ENCODE measurements at places on chromosomes 2 and 18.

DNA sequence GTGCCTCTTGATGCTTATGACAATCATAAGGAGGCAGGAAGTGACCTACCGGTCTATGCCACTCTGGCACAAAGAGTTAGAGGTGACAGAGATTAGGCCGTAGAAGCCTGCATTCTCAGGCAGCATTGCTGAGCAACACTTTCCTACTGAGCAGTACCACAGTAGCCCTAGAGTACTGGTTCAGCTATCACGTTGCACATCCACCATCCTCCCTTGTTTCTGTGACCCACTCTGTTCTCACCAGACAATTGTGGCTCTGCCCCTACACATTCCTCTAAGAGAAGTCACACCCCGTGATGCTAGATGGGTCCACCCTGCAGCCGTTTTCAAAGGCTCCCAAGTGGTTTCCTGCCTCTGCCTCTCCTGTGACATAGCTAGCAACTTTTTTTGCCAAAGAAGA lies 22.6 kb upstream of the SUCLG1 start:
- DNase-seq: no peak

DNA sequence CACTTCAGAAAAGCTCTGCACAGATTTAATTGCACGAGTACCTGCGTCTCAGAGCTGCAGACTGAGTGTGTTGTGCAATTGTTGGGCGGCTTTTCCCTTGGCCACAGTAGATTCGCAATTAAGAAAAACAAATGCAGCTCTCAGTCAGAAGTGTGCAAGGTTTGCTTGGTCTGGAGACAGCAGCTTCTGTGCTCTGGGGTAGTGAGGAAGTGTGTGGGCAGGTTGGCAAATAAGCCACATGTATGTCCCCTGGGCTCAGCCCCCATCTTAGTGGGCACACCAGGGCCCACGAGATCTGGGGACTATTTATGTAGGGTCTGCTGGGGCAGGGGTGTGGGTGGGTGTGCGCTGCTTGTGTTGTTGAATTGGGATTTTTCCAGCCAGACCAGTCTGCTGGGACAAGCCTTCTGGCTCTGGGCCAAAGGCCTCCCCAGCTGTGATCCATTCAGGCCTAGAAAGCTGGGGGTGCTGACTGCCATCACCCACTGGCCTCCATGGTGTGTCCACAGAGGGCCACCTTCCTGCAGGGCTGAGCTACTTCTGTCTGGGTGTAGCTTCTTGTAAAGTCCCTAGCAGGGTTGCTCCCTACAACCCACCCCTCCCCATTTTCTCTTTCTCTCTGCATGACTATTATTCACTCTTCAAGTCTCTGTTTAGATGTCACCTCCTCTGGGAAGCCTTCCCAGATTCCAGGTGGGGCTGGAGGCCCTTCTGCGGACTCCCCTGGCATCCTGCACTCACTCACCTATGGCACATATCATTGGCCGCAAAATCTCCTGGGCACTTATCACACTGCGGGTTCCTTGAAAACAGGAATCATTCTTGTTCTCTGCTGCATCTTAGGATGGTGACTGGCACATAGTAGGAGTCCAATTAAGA lies 67.8 kb downstream of the ODC1 start:
- DNase-seq: no peak

GRCh38 chr2:20723543-20723942 lies 56.6 kb downstream of the GDF7 start:
- no peak for DNase-seq

DNA sequence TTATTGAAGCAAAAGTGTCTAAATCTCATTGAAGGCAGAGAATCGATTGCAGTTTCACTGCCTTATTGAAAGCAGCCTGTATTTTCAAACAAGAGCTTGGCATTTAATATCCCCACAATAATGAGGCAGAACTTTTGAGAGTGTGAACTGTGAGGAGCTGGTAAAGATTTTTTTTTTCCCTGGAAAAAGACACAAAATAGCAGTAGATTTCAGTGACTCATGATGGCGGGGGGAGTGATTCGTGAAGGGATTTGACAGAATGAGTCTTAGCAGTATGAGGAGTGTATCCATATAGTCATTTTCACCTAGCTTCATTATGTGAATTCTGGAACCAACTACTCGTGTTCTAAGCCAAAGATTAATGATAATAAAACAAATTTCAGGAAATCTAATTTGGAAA lies 242.9 kb downstream of the ARL6IP6 start:
- DNase-seq: no peak

- DNase-seq: peak; percentile 34
Measured at GRCh38 chr2:3651691-3652648, 6.0 kb upstream of the ALLC start.

GRCh38 chr2:230016844-230017243 lies 51.9 kb downstream of the SLC16A14 start:
- no peak for DNase-seq

DNA sequence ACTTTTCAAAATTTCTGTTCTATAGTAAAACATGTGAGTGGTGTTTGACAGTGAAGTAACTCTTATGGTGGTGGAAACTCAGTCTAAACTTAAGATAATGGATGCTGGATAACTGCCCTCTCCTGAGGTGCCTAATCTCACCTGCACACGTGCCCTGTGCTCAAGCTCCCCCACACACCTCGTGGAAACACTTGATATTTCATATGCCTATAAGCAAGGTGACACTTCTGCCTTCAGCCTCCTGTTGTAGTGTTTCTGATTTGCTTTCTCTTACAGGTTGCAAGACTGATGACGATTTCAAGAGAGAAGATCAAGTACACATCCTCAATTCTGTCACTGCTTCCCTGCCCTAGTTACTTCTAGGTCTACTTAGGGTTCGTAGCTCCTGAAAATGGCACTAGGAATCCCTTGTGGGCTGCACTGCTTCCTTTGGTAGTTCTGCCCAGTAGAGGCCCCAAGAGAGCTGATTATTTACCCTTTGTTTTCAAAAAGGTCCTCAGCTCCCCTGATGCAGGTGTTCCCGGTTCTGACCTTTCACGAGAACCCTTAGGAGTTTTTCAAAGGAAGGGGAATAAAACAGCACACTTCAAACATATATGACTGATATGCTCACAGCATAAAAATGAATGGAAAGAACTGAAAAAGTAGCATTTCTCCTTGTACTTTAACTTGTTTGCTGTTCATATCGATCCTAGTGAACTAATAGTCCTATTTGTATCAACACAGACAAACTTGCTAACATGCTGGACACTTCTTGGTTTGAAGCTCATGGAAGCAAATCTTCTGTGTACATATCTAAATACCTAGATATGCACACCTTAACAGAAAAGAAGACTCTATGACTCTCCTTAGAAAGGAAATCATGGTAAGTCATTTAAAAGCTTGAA lies 6.7 kb downstream of the CAVIN2 start:
- no peak for DNase-seq

DNA sequence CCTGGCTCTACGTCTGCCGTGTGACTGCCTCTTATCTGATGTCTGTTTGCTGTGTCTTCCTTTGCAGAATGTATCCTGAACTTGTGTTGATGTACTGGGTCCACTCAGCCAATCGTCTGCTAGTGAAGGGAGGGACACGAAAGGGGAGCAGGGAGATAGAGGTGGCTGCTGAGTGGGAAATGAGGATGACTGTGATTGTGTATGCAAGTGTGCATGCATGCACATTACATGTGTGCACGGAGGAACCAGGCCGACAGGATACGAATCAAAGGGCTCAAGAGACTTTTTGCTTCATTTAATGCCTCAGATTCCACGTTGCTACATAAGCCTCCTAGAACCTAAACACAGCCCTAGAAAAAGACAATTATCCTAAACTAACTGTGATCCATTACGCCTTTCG lies 111.2 kb downstream of the TFCP2L1 start:
- DNase-seq: no peak

DNA sequence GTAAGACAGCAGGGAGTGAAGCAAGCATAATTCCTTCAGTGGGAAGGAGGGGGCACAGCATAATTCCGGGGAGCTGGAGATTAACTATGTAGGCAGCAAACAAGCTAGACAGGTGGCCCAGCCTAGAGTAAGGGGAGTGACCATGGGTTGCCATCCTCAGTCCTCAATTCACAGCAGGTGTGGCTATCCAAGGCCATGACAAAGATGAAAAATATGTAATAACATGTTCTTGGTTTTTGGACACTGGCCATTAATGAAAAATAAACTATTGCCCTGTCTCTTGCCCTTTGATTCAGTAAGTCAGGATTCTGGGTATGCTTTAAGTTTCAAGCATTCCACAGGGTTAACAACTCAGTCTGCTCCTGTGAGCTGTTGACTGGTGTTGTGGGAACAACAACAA lies 65.0 kb downstream of the CYP1B1 start:
- no peak for DNase-seq

DNA sequence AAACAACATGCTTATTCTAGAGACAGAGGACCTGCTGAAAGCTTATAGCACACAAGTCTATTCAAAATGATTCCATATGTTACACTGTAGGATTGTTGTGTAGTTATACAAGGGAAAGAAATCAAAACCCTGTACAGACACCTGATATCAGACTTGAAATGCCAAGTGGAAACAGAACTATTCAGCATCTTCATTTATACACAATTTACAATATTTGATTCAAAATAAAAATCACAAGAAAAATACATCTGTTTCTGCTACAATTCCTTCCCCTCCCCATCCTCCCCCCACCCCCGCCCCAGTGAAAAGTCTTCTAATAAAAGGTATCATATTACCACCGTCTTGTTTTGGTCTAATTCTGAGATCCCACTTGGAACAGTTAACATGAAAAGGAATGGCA lies 37.5 kb upstream of the NFU1 start:
- no peak for DNase-seq

GRCh38 chr2:37652199-37652640 lies 19.2 kb downstream of the CDC42EP3 start:
- DNase-seq: no peak

DNA sequence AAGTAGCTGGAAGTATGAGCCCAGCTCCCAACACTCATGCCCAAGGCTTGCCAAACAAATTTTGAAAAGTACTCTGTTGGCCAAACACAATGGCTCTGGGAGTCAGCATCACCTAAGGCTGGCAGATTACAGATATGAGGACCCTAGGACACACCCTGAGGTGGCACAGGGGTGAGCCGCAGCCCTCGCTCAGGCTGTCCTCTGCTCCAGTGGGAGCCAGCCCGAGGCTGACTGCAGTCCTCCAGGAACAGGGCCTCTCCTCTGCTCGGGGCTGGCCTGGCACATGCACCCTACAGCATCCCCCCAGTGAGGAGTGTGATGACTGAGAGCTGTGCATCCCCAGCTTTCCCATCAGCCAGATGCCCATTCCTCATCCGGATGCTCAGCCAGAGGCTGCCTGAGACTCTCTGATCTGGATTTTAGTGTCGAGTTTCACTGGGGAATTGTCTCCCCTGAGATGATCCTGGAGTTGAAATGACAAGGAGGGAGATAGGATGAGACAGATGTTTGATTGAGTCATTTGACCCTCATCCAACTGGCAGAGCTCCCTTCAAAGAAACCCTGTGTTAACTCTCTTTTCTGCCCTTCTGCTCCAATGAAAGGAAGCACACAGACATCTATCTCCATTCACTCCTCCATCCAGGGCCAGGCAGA lies 269.3 kb upstream of the NCKAP5 start:
- DNase-seq: no peak

DNA sequence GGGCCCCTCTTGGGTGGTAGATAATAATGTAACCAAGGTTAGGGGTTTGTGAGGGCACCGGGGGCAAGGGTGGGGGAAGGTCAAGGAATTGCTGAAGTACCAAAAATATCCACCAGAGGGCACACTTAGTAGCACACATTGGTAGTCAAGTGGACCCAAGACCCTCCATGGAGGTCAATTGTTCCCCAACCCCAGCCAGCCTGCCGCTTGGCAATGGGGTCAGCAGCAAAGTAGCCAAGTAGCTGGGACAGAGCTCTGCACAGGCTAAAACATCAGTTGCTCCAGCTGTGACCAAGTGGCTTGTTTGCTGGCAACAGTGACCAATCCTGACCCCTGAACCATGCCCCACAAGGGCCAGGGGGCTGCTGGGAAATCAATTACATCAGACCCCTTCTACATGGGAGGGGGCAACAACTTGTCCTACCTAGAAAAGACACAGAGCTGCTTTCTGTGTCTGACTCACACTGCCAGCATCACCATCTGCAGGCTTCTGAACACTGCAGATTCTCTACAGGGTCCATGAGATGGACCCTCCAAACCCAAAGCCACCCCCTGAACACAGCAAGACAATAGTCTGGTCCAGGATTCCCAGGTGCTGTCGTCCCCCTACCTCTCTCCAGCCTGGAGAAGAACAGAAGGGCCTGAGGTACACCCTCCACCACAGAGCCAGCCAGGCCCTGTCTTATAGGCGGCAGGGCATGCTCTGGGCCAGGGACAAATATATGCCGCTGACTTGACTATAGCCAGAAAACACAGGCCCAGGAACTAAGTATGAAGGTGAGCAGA lies 76.0 kb downstream of the EMX1 start:
- no peak for DNase-seq

DNA sequence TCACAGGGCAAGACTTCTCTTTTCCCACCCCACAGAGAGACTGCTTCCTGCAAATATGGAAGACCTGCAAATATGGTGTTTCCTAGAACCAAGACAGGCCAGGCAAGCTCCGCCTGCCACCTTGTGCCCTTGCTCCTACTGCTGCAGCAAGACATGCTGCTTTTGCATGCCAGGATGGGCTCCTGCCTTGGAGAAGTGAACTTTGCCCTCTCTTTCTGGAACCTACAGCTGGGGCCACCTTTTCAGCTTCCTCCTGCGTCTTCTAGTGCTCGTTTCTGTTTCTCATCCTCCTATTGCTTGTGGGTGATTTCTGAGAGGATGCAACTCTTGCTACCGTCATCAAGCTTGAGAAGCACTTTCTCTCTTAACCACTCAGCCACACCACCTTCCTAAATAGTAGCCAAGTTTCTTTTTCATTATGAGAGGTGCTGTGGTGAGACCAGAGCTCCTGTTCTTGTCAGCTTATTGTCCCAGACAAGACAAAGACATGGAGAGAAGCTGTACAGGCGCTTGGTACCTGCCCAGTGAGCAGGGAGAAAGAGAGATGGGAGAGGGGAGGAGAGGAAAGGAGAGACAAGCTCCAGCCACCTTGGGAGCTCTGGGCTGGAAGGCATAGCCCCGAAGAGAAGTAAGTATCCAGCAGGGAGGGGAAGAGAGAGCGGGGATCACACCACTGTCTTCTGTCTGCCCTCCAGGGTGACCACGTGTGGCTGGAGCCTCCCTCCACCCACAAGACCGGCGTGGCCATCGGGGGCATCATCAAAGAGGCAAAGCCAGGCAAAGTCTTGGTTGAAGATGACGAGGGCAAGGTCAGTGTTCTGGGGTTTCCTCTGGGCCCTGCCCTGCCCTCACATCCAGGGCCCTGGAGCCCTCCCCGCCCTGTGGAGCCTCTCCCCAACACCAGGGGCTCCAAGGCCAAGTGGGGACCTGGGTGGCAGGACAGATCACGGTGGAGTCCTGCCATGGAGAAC lies 28.3 kb downstream of the MYO7B start:
- no peak for DNase-seq

- DNase-seq: no peak
Measured at GRCh38 chr2:235966932-235967757, 201.0 kb downstream of the GBX2 start.

DNA sequence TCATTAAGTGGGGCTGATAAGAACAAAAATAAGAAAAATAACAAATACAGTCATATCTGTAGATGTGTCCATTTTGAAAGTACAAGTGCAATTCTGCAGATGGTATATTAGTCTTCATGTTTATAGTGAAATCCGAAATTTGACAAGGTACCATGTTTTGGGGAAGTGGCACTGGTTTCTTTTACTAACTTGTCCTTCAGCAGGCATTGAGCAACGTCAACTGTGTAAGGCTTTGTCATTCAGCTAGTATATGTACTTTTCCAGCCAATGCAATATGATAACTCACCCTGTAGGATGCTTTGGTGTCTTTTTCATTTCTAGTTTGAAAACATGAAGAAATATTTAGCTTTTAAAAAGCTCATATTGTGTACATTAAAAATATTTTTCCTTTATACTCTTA lies 139.9 kb downstream of the MCFD2 start:
- DNase-seq: no peak

GRCh38 chr2:28801726-28802125 lies 8.9 kb upstream of the SPDYA start:
- no peak for DNase-seq
